Cardiac septum (tissue), 1 donor: ENCODE measurements at places on chromosomes 11 and 22. TPM values are rescaled to one million over a fixed set of nuclear protein-coding genes. Genes with fewer than 3 reads are reported as not detected.

GRCh38 chr11:1228101-1228821 lies 5.4 kb downstream of the MUC5B start:
- DNase-seq = peak; percentile 73

DNA sequence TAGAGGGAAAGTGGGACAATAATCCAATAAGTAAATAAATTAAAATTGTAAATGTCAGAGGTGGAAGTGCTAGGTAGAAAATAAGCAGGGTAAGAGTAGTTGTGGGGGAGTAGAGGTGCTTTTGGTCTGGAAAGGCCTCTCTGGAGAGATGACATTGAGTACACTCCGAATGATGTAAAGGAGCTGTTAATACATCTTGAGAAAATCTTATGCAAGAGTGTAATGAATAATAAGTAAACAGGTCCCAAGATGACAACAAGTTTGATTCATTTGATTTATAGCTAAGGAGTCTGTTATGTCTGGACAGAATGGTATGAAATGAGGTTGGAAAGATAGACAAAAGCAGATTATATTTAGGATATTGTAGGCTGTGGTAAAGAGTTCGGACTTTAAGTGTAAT lies 87.5 kb downstream of the TMEM135 start:
- DNase-seq = no peak

- no peak for DNase-seq
Observed at GRCh38 chr22:40585310-40585751, 51.2 kb downstream of the MRTFA start.

- DNase-seq = no peak
Observed at GRCh38 chr11:5489576-5490357, 1.3 kb downstream of the OR52D1 start.

DNA sequence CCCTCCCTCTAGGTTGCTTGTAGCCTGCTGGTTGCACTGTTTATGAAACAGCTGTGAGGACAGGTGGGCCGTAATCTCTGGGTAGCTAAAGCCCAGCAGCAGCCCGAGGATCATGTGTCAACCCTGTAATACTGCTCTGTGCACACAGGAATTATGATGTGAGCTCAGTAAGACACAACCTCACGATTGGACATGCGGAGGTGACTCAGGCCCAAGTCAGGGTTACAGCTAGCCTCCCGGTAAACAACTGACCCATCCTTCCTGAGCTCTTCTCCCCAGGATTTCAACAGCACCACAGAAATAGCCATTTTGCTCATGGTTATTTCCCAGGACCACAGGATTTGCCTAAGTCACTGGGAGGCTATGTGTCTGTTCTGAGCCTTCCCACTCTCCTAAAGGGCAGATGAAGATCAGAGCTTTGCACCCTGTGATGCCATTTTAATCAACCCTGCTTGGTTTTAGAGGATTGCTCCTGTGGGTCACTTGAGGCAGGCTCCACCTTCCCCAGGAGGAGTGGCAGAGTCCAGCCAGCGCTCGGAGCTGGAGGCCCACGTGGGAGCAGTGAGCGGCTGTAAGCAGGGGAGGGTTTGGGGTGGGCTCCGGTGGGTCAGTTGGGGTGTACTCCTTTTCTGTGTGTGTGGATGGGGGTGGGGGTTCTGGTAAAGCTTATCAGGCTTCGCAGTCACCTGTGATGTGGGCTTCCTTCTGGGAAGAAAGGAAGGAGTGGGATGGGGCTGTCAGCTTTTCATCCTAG lies at the start of gene AMPD3:
AMPD3 (plus strand) TSS at position 387 of the 754 bp plus-strand sequence. CDS start 6,256 bp downstream, outside the sequence.
- no peak for DNase-seq

DDX17 gene
- total RNA-seq = 215 TPM

GRCh38 chr11:26867286-26867685 lies 126.6 kb upstream of the FIBIN start:
- DNase-seq = no peak

APOBEC3H gene
- total RNA-seq = not detected

DNA sequence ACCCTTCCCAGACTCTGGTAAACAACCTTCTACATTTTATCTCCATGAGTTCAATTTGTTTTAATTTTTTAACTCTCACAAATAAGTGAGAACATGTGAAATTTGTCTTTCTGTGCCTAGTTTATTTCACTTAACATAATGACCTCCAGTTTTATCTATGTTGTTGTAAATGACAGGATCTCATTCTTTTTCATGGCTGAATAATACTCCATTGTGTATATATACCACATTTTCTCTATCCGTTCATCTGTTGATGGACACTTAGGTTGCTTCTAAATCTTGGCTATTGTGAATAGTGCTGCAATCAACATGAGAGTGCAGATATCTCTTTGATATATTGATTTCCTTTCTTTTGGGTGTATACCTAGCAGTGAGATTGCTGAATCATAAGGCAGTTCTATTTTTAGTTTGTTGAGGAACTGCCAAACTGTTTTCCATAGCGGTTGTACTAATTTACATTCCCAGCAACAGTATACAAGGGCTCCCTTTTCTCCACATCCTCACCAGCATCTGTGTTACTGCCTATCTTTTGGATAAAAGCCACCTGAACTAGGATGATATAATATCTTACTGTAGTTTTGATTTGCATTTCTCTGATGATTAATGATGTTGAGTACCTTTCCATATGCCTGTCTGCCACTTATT lies 93.9 kb downstream of the ATG16L2 start:
- DNase-seq = no peak

FGF4 gene
- not detected for total RNA-seq

- DNase-seq = peak; percentile 54
Observed at GRCh38 chr11:73976451-73977151, 6.0 kb downstream of the UCP2 start.

- no peak for DNase-seq
Observed at GRCh38 chr11:78313181-78313795, 104.3 kb downstream of the GAB2 start.

GRCh38 chr11:9815486-9816136 lies 151.7 kb downstream of the SWAP70 start:
- DNase-seq = no peak

DNA sequence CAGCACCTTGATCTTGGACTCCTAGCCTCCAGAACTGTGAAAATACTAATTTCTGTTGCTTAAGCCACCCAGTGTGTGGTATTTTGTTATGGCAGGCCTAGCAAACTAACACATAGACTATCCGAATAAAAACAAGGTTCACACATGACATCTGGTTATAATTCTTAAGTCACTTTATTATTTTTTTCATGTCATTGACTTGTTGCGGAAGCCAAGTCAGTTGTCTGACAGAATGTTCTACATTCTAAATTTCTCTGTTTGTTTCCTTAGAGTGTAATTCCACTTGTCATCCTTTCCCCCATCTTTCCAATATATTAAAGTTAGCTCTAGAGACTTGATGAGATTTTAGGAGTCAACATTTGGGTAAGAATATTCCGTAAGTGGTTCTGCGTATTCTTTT lies 40.6 kb downstream of the RAB30 start:
- no peak for DNase-seq

- DNase-seq = no peak
Observed at GRCh38 chr11:127242676-127243075, 242.1 kb upstream of the KIRREL3 start.
